ENCODE measurements at places on chromosomes 13 and 19. TPM values are rescaled to one million over a fixed set of nuclear protein-coding genes. Genes with fewer than 3 reads are reported as not detected.

Gene SHD
- not detected for total RNA-seq

Gene EHD2
- 19.9 TPM for total RNA-seq

Gene NTF4
- total RNA-seq, result not detected

Gene COPE
- total RNA-seq, result 421 TPM

Gene GPR12
- not detected for total RNA-seq

Gene CBARP
- total RNA-seq, result 1.2 TPM

Gene RFPL4A
- total RNA-seq, result 7.7 TPM

Gene TMIGD2
- total RNA-seq, result not detected

Gene NCCRP1
- total RNA-seq, result not detected

Gene TMEM145
- not detected for total RNA-seq

Gene PEG3
- total RNA-seq, result 0.90 TPM

Gene TRPM4
- total RNA-seq, result 5.0 TPM

Data from H4 (cell line).